ENCODE measurements at places on chromosomes 4 and X. TPM values are rescaled to one million over a fixed set of nuclear protein-coding genes. Genes with fewer than 3 reads are reported as not detected.

Gene BBS12
- total RNA-seq, result 2.0 TPM

GRCh38 chr4:83010111-83010521, 507 bp downstream of the LIN54 start:
- DNase-seq, result peak; percentile 46

Gene LRAT
- total RNA-seq, result not detected

Gene FHL1
- total RNA-seq, result not detected

DNA sequence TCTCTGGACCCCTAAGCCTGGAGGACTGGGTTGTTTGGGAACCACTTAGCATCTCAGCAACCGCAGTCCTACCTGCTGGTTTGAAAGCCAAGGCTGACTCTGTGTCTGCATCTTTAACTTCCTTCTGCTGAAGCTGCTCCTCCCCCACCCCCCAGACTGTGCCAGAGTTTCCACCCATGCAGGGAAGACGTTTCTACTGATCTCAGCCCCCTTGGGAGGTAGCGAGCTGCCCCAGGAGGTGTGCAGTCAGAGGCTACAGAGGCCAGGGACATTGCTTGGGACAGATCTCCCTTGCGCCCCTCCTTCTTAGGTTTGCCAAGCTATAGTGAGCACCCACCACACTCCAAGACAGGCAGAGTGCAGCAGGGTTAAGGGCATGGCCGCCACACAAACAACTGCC, 4.7 kb upstream of the FATE1 start:
- DNase-seq, result no peak

GRCh38 chr4:155582971-155583437, 83.6 kb upstream of the GUCY1A1 start:
- DNase-seq, result peak; percentile 68

GRCh38 chr4:155353923-155354540, 22.7 kb downstream of the MAP9 start:
- DNase-seq, result peak; percentile 89

Gene MAD2L1
- 37.2 TPM for total RNA-seq

Gene KLF8
- total RNA-seq, result 0.07 TPM

DNA sequence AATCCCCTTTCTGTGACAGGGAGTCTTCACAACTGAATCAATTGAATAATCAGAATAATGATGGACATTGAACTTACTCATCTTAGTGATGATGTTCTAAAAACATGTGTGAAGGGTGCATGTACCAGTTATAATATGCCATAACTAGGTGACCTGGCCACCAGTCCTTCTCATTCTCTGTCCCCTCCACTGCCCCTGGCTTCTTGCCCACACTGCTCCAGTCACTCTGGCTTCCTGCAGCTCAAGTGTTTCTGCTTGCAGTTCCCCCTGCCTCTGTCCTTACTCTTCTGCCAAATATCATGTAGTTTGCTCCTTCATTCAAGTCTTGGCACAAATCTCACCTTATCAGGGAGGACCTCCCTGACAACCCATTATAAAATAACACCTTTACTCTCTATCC, 168.1 kb upstream of the SLC7A11 start:
- no peak for DNase-seq

GRCh38 chrX:71282514-71283402, 677 bp upstream of the NONO start:
- DNase-seq, result no peak
